ENCODE measurements at places on chromosomes 4 and X. TPM values are rescaled to one million over a fixed set of nuclear protein-coding genes. Genes with fewer than 3 reads are reported as not detected.

Gene COL4A6
- total RNA-seq: not detected

Gene BEND2
- not detected for total RNA-seq

Gene UGT2B15
- not detected for total RNA-seq

Gene RAI2
- total RNA-seq: 3.1 TPM

Gene CXCL8
- total RNA-seq: 4.0 TPM

Gene GAGE10
- total RNA-seq: not detected

Gene MAGEA4
- total RNA-seq: not detected

Gene ZNF711
- 0.86 TPM for total RNA-seq

Gene SGMS2
- total RNA-seq: 129 TPM

Gene AMTN
- total RNA-seq: 0.43 TPM

Gene UGT8
- not detected for total RNA-seq

Gene GPR119
- not detected for total RNA-seq

Gene ITM2A
- total RNA-seq: 3.4 TPM

Gene ZAR1
- total RNA-seq: not detected

Gene AFAP1
- total RNA-seq: 59.7 TPM

Gene ETDA
- total RNA-seq: not detected

Gene XK
- 0.22 TPM for total RNA-seq

Gene CLNK
- total RNA-seq: not detected

Gene FOXR2
- not detected for total RNA-seq

Gene SPARCL1
- total RNA-seq: not detected

Gene CXXC4
- not detected for total RNA-seq

Gene TENM3
- 1.1 TPM for total RNA-seq

Gene EXOC1L
- not detected for total RNA-seq

Gene SYTL4
- total RNA-seq: 3.0 TPM

Gene NKX6-1
- not detected for total RNA-seq

Gene GPR50
- not detected for total RNA-seq

Gene CXorf65
- not detected for total RNA-seq

Gene GASK1B
- 60.0 TPM for total RNA-seq

Gene MAGEA6
- total RNA-seq: not detected

Gene GPAT3
- 0.26 TPM for total RNA-seq

Gene SHOX
- 2.2 TPM for total RNA-seq

Gene PPP1R2C
- total RNA-seq: not detected

Gene BLTP1
- total RNA-seq: 138 TPM

Gene FGG
- 0.22 TPM for total RNA-seq

Gene RIBC1
- 0.54 TPM for total RNA-seq

Gene NALF2
- total RNA-seq: not detected

Gene THAP6
- 23.3 TPM for total RNA-seq

Gene EPGN
- 0.13 TPM for total RNA-seq

Gene RENBP
- 5.1 TPM for total RNA-seq

Gene CLGN
- total RNA-seq: 0.39 TPM

Gene RAB9B
- total RNA-seq: 2.1 TPM

Gene HELQ
- 24.4 TPM for total RNA-seq

Gene ADGRG4
- total RNA-seq: 0.86 TPM

Gene WNK3
- total RNA-seq: 2.2 TPM

Gene DOK7
- 0.13 TPM for total RNA-seq

Gene YIPF6
- 37.5 TPM for total RNA-seq

Gene BCAP31
- 114 TPM for total RNA-seq

All from articular chondrocyte of knee joint (primary cell).